ENCODE measurements at places on chromosomes 2 and 18.

GRCh38 chr2:96876269-96877041, 6.6 kb upstream of the SEMA4C start:
- no peak for DNase-seq

GRCh38 chr2:41718705-41719104, 329.1 kb upstream of the PKDCC start:
- DNase-seq = no peak

DNA sequence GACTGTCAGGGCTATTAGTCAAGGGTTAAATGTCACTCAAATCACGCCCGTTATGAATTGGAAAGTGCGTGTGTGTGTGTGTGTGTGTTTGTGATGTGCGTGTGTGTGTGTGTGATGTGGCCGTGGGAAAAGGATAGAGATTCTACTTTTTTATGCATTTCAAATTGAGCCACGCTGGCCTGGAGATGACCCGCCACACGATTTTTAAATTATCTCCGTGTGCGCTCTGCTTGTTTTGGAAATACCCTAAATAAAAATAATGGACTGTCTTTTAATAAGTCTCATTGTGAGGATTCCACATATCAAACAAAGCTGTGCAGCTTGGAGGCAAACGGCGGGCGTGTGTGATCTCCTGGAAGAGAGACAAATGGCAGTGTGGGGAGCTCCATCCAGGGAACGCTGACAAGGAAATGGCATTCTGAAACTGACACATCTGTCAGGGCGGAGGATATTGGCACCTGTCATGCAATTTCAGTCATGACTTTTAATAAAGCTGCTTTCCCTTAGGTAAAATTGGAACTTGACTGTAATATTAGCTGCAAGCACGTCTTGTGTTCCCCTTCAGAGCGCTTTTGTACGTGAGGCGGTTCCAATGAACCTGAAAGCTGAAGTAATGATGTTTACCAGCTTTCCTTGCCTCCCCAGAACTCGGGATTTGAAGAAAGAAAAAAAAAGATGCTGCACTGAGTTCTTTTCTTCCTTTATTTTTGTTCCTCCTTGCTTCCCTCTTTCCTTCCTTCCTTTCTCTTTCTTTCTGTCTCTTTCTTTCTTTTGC, 381.8 kb upstream of the SMIM21 start:
- DNase-seq = no peak

- no peak for DNase-seq
Observed at GRCh38 chr2:45636008-45636407, 15.5 kb upstream of the PRKCE start.

GRCh38 chr18:50982802-50983179, 15.0 kb downstream of the ELAC1 start:
- no peak for DNase-seq

- DNase-seq = no peak
Observed at GRCh38 chr2:189585226-189585756, 4.7 kb upstream of the SLC40A1 start.

GRCh38 chr2:221780281-221780688, 208.2 kb upstream of the EPHA4 start:
- no peak for DNase-seq

GRCh38 chr2:108933691-108934117, 55.3 kb downstream of the EDAR start:
- no peak for DNase-seq

DNA sequence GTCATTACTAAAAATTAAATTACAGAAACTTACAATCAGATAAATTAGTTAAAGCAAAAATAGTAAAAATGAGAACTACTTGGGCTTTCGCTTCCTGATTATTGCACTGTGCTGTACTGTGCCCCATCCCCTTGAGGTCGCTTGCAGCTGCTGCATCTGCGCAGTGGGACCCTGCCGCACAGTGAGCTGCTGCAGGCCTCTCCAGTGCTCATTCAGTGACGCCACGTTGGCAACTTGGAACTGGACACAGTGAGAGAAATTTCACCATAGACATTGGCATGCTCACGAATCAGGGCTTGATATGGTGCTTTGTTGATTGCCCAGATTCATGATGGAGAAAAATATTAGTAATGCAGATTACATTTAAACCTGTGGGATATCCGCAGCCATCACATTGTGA, 290.8 kb upstream of the MYT1L start:
- peak; percentile 8 for DNase-seq

GRCh38 chr2:620004-620403, 57.2 kb downstream of the TMEM18 start:
- no peak for DNase-seq

GRCh38 chr2:100924122-100924519, 78.0 kb upstream of the RPL31 start:
- no peak for DNase-seq

DNA sequence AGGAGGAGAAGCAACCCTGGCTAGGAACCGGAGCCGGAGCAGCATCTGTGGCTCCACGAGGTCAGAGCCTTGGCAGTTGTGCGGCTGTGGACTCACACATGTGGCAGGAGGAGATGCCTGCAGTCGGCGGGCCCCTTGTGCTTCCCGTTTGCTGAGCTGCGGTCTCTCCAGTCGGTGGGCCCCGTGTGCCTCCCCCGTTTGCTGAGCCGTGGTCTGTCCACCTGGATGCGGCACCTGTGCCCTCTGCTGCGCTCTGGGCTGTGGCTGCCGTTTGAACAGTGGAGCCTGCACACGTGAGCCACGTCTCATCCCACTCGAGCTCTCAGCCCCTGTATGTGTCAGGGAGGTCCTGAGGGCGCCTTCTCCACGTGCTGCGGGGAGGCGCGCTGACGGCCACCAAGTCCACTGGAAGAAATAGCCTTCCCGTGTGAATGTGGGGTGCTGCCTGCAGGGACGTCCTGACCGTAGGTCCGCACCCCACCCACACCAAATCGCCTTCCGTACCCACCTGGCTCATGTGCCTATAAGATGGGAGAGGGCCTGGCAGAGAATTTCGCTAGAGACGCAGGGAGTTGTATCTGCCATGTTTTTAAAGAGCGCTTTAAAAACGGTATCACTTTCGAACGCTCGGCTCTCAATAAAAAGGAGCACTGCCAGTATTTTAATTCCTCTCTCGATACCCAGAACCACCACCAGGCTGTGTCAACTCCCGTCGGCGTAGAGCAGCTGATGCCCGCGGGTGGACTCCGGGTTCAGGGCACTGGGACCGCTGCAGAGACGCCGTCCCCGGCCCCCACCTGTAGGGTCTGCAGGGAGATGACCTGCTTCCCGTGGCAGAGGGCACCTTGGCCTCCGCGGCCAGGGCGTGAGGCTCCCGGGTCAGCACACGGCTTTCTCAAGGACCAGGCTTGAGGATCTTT, 117.0 kb downstream of the NFATC1 start:
- peak; percentile 39 for DNase-seq

DNA sequence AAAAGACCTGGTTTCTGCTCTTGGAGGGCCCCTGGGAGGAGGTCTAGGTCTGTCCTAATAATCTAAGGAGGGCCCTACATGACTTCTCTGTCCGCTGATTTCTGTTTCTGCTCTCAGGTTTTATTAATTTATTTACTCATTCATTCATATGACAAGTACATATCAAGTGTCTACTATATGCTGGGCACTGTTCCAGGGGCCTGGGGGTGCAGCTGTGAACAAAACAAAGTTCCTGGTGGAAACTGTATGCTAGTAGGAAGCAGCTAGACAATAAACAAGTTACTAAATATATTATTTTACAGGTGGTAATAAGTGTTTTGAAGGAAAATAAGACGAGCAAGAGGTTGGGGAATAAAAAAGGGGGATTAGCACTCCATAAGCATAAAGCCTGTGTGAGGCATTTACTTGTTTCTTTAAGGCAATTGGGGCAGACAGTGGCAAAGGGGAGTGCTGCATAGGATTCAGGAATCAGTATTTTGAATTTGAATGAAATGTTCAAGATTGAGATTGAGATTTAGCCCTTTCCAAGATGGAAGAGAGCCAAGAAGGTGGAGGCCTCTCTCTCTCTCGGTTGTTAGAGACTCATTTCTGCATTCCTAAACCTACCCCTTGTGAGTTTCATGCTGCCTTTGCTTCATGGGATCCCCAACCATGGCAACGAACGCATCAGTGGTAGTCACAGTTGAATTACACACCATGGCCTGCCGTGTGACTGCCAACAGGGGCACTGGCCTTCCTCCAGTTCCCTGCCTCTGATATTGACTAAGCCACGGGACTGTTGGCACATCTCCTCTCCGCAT, 28.3 kb downstream of the DRC1 start:
- no peak for DNase-seq

DNA sequence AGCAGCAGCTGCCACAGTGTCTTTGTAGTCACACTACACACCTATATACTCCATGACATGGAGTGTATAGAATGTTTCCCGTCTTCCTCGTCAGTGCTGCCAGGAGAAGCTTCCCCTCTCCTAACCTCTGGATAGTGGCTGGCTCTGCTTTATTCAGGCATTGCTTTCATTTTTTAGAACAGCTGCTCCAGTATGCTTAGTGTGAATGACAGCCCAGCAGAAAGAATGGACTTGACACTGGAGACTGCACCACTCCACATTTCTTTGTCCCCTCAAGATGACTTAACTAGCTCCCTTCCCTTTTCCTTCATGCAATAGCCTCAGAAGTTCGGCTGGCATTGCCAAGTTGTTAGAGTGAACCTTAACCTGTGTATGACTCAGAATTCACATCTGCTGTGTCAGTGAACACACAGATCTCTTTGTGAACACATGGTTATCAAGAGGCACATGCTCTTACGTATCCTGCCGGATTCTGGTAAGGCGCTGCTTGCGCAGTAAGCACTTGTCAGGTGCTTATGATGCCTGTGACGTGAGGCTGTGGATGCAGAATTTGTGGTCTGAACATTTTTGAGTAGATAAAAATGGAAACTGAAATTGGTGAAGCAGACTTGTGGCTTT, 73.9 kb downstream of the NEDD4L start:
- no peak for DNase-seq

DNA sequence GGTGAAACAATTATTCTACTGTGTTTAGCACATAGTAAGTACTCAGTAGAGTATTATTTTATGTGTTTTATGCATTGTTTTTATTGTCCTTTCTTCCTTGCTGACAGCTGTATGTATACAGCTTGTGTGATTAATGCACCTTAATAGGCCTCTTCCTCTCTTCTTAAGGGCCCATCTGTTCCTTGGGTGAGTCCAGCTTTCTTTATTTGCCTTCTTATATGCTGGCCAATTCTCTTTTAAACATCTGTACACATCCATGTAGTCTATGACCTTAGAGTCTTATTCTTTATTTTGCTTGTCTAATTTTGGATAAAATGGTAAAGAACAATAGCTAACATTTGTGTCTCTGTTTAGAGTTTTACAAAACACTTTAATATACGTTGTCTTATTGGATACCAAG, 333.7 kb upstream of the MEIS1 start:
- DNase-seq = no peak

DNA sequence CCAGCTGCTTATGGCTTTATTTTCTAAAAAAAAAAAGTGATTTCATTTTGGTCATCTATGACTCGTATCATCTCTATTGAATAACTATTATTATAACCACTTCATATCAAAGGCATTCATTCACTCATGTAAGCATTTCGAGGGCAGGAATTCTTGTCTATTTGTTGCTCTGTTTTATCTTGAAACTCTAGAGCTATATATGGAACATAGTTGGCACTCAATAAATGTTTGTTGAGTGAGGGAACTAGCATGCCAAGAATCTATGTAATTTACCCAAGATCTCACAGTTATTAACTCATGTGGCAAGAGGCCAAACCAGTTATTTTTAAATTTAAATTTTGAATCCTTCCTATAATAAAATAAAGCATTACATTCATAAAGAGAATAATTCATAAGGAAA, 470.1 kb downstream of the TMX3 start:
- no peak for DNase-seq

DNA sequence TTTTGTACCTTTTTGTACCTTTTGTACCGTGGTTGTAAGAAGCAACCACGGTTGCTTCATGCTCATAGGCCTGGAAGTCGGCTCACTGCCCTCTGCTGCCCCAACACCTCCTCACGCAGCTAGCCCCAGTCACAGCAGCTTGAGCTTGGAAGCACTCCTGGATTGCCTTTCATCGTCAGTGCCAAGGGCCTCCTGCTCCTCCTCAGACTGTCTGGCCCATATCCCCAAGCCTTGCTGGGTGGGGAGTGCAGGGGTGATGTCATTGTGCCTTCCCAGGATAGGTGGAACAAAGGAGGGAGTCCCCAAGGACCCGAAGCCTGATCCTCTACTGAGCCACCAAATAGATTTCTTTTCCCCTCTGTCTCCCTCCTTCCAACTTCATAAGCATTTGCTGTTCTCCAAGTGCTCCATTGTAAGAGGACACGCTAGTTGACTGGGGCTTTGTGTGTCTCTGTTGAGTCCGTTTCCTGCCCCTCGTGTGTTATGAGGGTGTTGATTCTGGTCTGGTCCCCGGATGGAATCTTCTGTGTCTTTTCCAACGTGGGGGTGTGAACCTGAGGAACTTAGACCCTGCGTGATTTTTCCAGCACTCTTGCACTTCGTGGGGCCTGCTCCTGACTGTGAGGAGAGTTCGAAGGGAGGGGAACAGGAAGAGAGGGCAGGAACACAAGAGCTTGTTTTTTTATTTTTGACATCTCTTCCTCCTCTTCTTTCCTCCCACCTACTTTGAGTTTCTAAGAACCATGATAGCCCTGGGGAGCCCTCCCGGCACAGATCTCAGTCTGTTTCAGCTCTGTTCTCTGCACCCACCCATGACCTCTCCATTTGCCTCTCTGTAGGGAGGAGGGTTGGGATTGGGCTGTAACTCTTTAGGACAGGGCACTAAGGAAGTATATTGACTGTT, 127.2 kb upstream of the EML6 start:
- DNase-seq = no peak

- no peak for DNase-seq
Observed at GRCh38 chr18:32122039-32122438, 30.4 kb downstream of the RNF138 start.

All from H1 (cell line).